Activated CD4-positive, CD25-positive, alpha-beta regulatory T cell treated with anti-CD3 and anti-CD28 coated beads, Interleukin-2, amount 50 U/mL, for 16 hours (primary cell): ENCODE measurements at places on chromosomes 16 and 17.

- no peak for DNase-seq
Observed at GRCh38 chr17:753418-753817, 1.4 kb upstream of the GEMIN4 start.

DNA sequence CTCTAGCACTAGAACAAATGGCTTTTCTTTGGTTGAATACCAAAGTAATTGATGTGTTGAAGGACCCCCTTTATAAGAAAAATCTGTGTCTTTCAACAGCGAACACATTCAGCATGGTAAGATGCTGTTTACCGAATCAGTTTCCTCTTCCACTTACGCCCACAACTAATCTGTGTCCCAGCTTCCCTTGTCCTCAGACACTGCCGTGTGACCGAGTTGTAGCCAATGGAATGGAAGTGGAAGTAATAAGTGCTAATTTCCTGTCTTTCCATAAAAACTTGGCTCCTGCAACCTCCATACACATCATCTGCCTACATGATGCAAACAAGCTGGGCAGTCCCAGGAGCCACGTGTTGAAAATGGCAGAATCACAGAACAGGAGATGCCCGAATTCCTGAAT lies 10.4 kb downstream of the CDIPT start:
- DNase-seq = no peak

GRCh38 chr16:58415003-58415402 lies 22.7 kb downstream of the GINS3 start:
- DNase-seq = no peak

- no peak for DNase-seq
Observed at GRCh38 chr17:61783556-61784304, 79.6 kb downstream of the BRIP1 start.

DNA sequence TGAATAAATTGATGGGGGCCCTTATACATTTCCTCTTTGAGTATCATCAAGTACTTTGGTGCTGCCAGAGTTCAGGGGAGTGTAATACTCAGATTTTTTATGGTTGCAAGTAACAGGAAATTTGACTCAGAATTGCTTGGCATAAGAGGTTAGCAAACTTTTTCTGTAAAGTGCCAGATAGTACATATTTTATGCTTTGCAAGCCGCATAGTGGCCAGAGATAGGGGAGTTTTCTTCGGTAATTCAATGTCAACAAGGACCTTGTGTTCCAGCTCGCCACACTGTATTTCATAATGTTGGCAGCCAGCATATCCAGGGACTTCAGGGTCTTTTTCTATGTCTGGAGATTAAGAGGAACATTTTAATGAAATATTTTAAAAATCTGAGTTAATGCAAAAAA lies 51.0 kb upstream of the MARCHF10 start:
- DNase-seq = no peak

- no peak for DNase-seq
Observed at GRCh38 chr16:66618588-66619375, 14.3 kb downstream of the CMTM3 start.

- no peak for DNase-seq
Observed at GRCh38 chr16:62516001-62516400, 479.8 kb upstream of the CDH8 start.

DNA sequence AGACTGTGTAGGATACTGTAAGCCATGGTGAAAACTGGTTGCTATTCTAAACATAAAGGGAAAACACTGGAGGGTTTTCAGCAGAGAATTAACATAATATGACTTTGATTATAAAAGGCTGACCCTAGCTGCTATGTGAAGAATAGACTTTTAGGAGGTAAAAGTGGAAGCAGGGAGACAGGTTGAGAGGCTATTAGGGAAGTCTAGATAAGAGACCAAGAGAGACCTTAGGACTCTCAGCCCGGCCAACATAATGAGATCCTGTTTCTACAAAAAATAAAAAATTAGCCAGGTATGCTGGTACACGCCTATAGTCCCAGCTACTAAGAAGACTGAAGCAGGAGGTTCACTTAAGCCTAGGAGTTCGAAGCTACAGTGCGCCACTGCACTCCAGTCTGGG lies 393.2 kb upstream of the PMFBP1 start:
- DNase-seq = no peak

- no peak for DNase-seq
Observed at GRCh38 chr16:88295671-88296436, 86.9 kb upstream of the ZNF469 start.

- no peak for DNase-seq
Observed at GRCh38 chr17:64133546-64134215, 3.7 kb upstream of the ERN1 start.

DNA sequence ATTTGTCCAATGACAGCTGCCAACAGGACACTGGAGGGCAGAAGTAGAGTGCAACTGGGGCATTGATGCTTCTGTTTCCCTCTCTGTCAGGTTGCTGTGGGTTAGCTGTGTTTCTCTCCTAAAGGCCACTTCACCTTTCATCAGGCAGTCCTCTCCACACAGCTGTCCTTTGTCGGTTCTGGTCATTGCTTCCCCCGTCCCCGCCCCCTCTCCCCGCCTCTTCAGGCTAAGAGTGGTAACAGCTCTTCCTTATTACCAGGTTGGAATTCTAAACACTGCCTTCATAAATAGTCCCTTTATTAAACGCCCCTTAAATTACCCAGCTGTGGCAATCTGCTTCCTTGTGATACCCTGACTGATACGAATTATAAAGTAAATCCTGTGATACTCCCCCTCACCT lies 31.8 kb upstream of the NSRP1 start:
- no peak for DNase-seq

DNA sequence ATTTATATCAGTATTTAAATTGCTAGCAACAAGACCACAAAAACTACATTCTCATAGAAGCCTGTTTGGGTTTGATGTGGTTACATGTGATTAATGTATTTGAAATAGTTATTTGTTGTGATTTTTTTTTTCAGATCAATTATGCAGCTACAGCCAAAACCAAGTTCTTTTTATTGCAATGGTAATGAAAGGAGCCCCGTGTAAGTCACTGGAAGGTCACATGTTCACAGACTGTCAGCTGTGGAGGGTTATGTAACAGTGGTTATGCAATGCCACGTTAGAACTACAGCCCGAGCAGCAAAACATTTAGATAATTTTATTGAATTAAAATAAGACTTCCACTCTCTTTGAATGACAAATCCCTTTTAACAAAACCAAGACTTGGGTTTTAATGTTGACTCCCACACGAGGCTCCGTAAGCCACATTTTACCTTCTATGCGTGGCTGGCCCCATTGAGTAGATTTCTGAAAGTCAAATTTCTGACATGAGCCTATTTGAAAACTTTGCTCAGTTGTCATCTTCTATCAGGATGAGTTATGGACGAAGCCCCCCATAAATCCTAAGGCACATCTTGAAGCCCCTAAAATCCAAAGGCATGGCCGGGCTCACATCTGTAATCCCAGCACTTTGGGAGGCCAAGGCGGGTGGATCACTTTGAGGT lies 41.8 kb upstream of the SEC14L1 start:
- DNase-seq = peak; percentile 22

GRCh38 chr16:66695935-66696668 lies 441 bp downstream of the CMTM4 start:
- DNase-seq = no peak

DNA sequence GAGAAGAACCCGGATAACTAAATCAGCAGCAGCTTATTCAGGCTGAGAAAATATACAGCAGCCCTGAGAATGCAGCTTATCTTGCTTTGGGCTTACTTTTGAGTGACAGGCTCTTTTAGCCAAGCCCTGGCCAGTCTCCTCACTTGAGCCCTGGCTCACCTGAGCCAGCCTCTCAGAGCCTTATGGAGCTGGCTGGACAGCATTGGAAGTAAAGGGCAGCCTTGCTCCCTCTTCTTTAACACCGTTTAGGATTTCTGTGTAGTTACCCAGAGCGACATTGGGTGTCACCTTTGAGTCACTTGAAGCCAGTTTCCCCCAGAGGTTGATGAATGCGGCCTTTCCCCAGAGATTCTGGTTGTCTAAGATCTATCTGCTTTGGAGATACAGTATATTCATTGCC lies 7.7 kb upstream of the NPIPB2 start:
- no peak for DNase-seq

GRCh38 chr17:1076982-1077302 lies 80.0 kb downstream of the TIMM22 start:
- DNase-seq = no peak

DNA sequence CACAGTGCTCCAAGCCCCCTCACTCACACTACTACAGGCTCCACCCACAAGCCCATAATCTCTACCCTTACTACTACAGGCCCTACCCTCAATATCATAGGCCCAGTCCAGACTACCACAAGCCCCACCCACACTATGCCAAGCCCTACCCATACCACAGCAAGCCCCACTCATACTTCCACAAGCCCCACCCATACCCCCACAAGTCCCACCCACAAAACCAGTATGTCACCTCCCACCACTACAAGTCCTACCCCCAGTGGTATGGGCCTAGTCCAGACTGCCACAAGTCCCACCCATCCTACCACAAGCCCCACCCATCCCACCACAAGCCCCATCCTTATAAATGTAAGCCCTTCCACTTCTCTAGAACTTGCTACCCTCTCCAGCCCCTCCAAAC lies 13.8 kb downstream of the RIPOR1 start:
- DNase-seq = no peak

GRCh38 chr17:36001110-36001771 lies at the start of gene CCL15:
Gene CCL15, minus strand, starts transcription at chr17:36001553. Its CDS starts 61 bp downstream, at chr17:36001492.
- no peak for DNase-seq

DNA sequence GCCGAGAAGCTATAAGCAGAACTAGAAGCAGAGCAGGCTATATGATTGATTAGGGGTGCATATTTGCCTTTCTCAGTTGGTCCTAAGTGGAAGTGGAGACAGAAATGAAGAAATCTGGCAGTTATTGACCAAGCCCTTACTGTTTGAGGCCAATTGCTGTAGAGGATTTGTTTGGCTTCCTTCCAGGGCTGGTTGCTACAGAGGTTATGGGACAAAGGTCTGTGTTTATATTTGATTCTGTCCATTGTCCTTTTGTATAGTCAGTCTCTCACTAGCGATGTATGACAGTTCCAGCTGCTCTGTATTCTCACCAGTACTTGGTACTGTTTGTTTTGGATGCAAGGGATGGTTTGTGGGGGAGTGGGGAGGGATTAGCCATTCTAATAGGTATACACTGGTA lies 7.3 kb upstream of the ALOX15 start:
- DNase-seq = no peak

- DNase-seq = no peak
Observed at GRCh38 chr17:7282752-7283321, 1.3 kb downstream of the SLC2A4 start.

- no peak for DNase-seq
Observed at GRCh38 chr17:28811651-28812090, 30.9 kb downstream of the FAM222B start.

GRCh38 chr17:45233423-45233924 lies 11.8 kb downstream of the FMNL1 start:
- DNase-seq = no peak

DNA sequence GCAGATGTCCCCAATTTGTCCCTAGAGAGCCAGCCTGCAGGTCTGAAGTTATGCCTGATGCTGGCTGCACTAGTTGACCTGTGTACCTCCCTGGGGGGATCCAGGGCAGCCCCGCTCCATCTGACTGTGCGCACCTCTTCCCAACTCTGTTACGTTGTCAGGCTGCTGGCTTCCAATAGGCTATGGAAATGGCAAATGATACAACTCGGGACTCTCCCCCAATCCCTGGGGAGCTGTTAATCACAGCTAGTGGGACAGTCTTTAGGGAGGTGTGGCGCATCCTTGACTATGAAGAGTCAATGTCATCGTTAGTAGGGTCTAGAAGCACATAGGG lies 30.1 kb downstream of the GPRC5B start:
- no peak for DNase-seq
